Effector memory CD8-positive, alpha-beta T cell (primary cell): ENCODE measurements at places on chromosomes 2 and 18.

- DNase-seq, result no peak
Measured at GRCh38 chr2:23549821-23550530, 165.0 kb downstream of the KLHL29 start.

DNA sequence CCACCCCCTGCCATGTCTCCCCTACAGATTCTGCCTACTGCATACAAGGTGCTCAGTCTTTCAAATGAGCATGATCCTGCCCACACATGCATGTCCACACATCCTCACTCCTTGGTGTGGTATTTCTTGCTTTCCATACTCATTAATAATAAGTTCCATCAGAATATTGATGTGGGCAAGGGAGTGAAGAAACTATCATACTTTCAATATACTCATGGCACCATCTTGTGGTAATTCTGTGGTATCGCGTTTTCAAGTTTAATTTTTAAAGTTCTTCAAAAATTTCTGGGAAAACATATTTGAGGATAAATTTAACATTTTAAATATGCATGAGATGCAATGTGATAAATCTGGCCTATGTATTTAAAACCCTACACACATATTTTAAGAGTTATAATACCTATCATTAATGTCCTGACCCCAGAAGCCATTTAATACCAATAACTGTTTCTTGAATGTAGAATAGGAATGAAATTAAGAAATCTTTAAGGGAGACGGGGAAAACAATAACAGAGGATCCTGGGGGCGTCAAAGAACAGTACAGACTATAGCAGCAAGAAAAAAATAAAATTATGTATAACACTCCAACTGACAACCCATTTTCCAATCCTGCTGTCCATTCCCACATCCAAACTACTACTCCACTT lies 110.1 kb downstream of the ZNF385B start:
- no peak for DNase-seq

- no peak for DNase-seq
Measured at GRCh38 chr2:34949316-34949715, 1350.2 kb upstream of the FAM98A start.

DNA sequence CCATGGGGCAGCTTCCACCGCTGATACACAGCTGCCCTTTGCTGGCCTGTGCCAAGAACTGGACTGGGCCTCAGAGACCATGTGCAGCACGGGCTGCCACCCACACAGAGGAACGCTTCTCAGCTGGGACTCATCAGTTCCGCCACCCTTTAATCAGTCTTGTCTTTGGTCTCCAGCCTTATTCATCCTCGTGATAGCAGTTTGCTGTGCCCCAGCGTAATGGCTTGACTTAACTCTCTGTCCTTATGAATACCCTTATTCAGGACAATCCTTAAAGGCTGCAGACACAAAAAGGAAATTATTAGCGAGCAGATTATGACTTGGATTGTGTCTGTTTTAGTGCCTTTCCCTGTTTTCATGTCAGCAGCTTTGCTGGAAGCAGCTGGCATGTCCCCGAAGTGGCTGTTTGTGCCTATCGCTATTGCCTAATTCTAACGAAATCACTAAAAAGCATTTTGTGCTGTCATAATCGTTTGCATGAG lies 108.9 kb upstream of the DAPL1 start:
- no peak for DNase-seq

DNA sequence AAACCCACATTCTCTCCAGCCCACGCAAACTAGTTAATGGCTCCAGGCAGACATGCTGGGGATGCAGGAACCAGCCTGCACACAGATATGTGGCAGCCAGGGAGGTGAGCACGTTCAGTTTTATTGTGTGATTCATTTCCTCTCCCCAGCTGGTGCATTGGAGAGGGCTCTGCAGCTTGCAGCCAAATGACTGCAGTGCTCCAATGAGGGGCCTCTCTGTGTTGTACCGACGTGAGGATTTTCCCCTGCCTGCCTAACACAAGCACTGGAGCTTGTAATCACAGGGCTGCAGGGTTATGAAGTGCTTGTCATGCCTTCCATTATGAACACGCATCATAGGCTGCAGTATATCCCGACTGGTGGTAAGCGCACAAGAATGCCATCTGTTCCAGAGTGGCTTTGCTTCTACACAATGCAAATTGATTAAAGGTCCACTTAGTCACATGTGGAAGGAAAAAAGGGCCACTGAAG lies 92.3 kb upstream of the THUMPD2 start:
- DNase-seq, result no peak

DNA sequence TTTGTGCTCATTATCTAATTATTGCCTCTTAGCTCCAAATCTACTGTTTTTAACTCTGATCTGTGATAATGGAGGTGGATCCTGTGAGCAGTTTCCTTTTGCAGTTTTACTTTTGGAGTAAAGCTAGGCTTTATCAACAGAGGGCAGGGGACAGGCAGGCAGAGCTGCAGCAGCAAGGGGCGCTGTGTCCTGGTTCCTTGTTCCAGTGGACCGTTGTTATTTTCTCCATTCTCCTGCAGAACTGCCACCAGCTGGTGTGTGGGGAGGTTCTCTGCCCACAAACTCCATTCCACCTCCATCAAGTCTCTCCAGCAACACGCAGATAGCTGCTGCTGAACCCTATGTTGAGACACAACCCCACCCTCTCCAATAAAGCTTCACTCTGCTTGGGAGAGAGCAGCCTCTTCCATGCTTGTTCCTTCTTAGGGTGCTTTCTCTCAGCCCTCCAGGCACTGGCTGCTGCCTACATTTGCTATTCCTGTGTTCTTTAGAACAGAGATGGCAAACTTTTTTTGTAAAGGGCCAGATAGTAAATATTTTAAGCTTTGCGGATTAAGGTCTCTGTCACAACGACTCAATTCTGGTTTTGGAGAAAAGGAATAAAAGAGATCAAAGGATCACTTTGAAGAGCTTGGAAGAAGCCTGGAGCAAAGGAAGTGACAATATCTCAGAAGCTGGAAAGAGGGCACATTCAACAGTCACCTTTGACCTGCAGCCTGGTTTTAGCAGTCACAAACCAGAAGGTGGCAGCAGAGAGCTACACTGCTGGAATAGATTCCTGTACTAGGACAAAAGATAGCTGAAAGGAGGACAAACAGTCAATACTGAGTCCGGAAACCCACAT lies 208.8 kb downstream of the CCDC178 start:
- no peak for DNase-seq

DNA sequence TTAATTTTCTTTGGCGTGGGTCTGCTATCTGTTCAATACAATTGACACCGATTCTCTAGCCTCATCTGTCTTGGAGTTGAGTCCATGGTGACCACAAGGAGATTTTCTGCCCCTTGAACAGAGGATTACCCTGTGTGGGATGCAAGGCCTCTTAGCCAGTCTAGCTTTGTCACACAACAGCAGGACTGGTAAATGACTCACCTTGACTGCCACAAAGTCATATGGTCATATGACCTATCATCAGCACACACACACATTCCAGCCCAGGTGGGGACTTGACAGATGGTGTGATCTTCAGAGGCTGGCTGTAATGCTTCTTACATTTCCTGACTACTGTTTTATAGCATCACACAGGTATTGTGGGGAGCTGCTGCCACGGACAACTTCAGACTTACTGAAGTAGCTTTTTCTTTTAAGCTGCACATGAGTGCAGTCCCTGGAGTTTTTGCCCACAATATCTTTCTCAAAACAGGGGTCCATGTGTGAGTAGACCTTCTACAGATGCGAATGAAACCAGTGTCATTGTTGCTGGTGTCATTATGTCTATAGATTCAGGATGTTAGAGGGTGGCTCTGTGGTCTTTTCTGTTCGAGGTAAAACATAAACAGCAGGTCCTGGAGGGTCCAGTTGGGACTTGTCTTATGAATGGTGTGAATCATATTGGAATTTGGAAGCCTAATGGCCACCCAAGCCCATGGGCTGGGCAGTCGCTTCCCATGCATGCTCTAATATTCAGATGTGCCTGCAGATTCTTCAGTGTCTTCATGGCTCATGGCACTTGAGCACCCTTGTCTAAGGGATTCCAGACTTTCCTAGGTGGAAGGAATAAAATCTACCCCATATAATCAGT lies 18.6 kb upstream of the ACOXL start:
- DNase-seq, result no peak

GRCh38 chr2:17821080-17821479 lies 4.8 kb downstream of the MSGN1 start:
- DNase-seq, result no peak

- DNase-seq, result no peak
Measured at GRCh38 chr2:1756456-1756855, 12.1 kb upstream of the PXDN start.

DNA sequence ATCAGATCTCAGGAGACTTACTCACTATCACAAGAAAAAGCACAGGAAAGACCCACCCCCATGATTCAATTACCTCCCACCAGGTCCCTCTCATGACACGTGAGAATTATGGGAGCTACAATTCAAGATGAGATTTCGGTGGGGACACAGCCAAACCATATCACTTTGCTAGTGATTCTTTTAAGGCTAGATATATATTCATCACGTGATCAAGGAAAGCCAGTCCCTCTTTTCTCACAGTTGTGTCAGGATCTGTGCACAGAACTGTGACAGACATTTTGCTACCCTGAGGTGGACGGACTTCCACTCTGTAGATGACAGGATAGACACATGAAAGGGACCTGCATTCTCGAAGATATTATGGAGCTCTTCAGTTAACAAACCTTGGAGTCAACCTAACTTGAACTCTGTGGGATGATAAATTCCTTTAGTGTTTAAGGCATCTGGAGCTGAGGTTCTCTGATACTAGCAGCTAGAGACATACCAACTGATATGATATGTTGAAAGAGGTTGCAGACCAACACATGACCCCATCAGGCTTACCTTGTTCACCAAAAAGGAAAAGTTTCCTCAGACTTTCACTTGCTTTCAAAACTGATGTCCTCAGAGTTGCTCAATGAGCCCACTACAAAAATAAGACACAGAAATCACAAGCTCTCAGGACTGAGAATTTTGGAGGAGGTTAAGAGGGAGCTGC lies 66.3 kb upstream of the SCG2 start:
- DNase-seq, result no peak

DNA sequence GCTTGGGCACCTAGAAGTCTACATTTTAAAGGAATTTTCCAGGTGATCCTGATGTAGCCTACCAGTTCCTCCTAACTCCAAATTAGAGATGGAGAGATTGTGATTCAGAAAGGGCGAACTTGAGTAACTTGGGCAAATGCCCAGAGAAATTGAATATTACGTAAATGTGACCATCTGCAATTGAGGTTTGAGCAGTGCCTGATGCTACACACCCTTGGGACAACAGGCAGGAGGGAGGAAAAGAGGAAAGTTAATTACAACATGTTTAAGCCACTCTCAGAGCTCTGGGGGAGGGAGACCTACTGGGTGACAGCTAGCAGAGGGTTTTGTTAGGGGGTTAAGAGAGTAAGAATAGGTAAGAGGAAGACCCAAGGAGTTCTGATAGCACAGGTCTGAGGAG lies 208.9 kb downstream of the LPIN1 start:
- DNase-seq, result no peak

DNA sequence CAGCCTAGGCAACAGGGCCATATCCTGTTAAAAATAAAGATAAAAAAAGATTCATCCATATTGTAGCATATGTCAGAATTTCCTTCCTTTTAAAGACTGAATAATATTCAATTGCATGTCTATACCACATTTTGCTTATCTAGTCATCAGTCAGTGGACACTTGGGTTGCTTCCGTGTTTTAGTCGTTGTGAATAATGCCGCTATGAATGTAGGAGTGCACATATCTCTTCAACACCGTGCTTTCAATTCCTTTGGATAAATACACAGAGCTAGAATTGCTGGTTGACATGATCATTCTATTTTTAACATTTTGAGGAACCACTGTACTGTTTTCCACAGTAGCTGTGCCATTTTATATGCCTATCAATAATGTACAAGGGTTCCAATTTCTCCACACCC lies 14.0 kb upstream of the PLB1 start:
- no peak for DNase-seq

GRCh38 chr2:232843834-232844233 lies 26.2 kb upstream of the SNORC start:
- no peak for DNase-seq

DNA sequence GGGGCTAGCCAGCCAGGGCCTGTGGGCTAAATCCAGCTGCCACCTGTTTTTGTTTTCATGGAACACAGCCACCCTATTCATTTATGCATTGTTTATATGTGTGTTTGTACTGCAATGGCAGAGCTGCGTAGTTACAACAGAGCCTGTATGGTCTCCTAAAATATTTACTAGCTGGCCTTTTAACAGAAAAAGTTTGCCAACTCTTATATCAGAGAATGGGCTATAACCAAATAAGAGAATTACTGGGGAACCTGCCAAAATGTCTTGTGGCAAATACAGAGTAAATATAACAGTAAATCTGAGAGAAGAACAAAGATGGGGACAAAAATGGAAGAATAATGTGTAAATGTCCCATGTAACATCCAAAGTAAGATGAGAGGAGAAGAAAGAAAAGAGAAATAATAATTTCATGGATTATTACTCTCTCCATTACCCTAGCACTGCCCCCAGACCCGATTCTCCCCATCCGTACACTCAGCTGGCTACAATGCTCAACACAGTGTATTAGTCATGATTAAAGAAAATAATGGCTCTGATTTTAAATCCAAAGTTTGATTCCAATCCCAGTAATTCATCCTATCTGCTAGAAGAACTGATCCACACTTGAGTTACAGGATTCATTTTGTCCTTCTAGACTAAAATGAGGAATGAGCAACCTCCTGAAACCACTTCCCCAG lies 249.3 kb downstream of the LRATD1 start:
- DNase-seq, result no peak

GRCh38 chr2:233314180-233314925 lies 6.7 kb downstream of the SAG start:
- no peak for DNase-seq

- no peak for DNase-seq
Measured at GRCh38 chr2:85134255-85134895, 1.2 kb downstream of the TCF7L1 start.

DNA sequence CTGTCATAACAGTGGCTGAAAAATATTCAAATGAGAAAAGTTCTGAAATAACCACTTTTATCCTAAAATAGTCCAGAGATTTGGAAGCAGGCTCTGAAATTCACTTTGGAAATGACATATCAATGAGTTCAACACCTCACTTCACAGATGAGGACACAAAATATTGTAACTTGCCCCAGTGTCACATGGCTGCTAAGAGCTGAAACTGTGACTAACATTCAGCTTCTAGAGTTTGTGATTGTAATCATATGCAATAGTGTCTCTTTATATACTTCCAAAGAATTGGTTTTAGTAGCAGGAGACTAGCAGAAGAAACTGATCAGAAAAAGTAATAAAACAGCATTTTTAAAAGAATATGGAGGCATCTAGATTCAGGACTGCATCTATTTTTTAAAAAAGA lies 52.1 kb downstream of the SFT2D3 start:
- no peak for DNase-seq

DNA sequence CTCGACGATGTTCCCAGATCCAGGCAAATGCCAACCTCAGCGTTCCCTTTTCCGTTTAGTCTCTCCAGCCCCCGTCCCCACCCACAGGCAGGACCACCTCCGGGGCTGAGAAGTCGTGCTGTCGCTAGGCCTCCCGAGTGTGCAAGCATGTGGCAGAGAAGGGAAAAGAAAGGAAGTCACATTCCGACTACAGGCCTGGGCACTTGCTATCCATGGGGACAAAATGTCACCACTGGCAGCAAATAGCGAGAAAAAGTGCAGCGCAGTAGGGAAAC lies 420 bp downstream of the PIGN start:
- DNase-seq, result no peak

- no peak for DNase-seq
Measured at GRCh38 chr18:23484561-23485182, 18.6 kb upstream of the RMC1 start.
